Esophagus (tissue), 2 donors: ENCODE measurements at places on chromosomes 5 and 9. TPM values are rescaled to one million over a fixed set of nuclear protein-coding genes. Genes with fewer than 3 reads are reported as not detected.

The PAEP gene
- not detected for polyA plus RNA-seq

The SEC16A gene
- 24.3 TPM for polyA plus RNA-seq

The ZFP2 gene
- 0.52 TPM for polyA plus RNA-seq

The EFNA5 gene
- 4.9 TPM for polyA plus RNA-seq

The GPR21 gene
- 0.20 TPM for polyA plus RNA-seq

The DOK3 gene
- 2.4 TPM for polyA plus RNA-seq

The NSG2 gene
- 0.02 TPM for polyA plus RNA-seq

The KIF27 gene
- polyA plus RNA-seq = 1.2 TPM

The FOXI1 gene
- polyA plus RNA-seq = not detected

The DCAF12 gene
- 22.8 TPM for polyA plus RNA-seq

The CD180 gene
- polyA plus RNA-seq = 0.06 TPM

The SPINK1 gene
- polyA plus RNA-seq = 5.3 TPM

The SPATA31E1 gene
- polyA plus RNA-seq = not detected

The ADGRD2 gene
- polyA plus RNA-seq = not detected

The TMEM252 gene
- polyA plus RNA-seq = 0.06 TPM

The SPATA31D4 gene
- polyA plus RNA-seq = not detected

The FCN2 gene
- polyA plus RNA-seq = 0.16 TPM

The IL3 gene
- polyA plus RNA-seq = not detected

The PCDHA10 gene
- polyA plus RNA-seq = under 0.01 TPM

The GPX3 gene
- 277 TPM for polyA plus RNA-seq

The TMC1 gene
- 6.1 TPM for polyA plus RNA-seq

The PCDHGA1 gene
- polyA plus RNA-seq = 0.22 TPM

The CENPK gene
- polyA plus RNA-seq = 8.6 TPM

The SAXO1 gene
- polyA plus RNA-seq = not detected

The LMX1B gene
- polyA plus RNA-seq = 0.02 TPM

The NR2F1-AS1 gene
- polyA plus RNA-seq = 3.4 TPM

The SNCAIP gene
- polyA plus RNA-seq = 1.2 TPM

The IL13 gene
- not detected for polyA plus RNA-seq

The PCSK1 gene
- 0.04 TPM for polyA plus RNA-seq

The CYLC2 gene
- not detected for polyA plus RNA-seq

The SMIM33 gene
- polyA plus RNA-seq = 0.02 TPM

The MEGF10 gene
- 0.02 TPM for polyA plus RNA-seq
